ENCODE measurements at places on chromosomes 13 and 19.

DNA sequence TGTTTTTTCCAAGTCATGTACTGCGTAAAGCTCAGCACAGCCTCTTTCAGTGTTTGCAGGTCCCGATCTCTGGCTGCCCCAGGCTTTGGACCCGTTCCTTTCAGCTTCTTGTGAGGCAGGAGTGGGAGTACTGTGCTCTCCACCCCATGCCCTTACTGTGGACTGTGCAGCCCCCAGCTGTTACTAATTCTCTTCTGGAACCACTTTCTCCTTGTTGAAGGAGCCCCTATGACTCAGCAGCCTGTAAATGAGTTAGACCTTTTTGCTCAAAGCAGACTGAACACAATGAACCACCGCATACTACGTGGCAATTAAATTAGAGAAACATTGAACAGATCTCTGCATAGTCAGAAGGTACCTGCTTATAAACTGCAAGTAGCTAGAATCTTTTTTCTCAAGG, 39.0 kb downstream of the SERTM1 start:
- DNase-seq, result no peak

DNA sequence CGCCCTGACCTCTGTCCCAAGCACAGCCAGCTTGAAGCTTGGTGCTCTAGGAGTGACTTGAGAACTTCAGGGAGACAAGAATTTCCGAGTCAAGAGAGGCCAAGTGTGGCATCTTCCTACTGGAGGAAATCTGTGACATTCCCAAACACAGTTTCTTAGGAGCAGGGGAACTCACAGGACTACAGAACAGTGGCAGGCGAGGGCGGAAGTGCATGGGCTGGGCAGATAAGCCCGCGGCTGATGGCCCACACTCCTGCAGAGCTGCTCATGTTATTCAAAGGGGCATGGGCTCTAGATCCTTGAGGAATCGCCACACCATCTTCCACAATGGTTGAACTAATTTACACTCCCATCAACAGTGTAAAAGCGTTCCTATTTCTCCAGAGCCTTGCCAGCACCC, 168.8 kb downstream of the KATNAL1 start:
- DNase-seq, result no peak

GRCh38 chr19:47274891-47275761, 441 bp downstream of the INAFM1 start:
- no peak for DNase-seq

DNA sequence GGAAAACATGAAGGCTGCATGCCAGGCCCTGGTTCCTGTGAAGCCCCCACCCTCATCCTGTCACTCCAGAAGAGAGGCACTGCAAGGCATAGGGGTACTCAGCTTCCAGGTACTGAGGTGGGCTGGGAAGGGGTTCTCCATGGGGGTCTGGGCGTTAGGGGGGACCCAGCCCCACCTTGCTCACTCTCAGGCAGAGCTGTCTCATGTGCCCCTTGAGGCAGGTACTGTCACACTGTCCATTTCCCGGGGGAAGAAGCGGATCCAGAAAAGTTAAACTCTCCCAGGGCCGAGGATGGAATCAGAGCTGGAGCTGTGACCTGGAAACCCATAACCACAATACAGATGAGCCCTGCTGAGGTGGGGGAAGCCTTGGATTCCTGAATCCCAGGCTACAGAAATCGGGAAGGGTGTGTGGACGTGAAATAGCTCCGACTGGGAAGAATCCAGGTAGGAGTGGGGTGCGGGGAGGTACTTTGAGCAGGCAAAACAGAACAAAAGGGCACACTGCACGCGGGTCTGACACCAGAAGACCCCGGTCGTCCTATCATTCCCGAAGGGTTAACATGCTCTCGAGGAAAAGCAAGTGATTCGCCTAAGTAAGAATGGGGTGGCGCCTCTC, 540 bp upstream of the USE1 start:
- no peak for DNase-seq

DNA sequence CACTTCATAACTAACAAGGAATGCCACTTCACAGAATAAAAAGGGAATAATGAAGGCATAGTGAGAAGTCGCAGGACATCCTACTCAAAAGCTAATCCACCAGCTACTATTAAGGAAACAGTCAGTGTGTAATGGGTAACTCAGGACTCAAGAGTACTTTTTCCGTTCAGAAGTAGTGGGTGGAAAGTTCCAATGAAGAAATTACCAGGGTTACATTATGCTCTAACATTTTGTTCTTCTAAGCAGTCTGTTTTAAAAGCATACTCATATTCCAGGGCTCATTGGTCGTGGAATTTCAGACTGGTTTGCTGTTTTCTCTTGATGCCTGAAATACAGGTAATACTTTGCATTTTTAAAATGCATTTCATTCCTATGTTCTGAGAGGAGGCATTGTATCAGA, 222.4 kb upstream of the IRS2 start:
- DNase-seq, result no peak

- DNase-seq, result no peak
These were observed 71.4 kb upstream of the SERP2 start for GRCh38 chr13:44302233-44302632.

- no peak for DNase-seq
These were observed 42.8 kb downstream of the TRPM4 start for GRCh38 chr19:49200238-49200862.

- no peak for DNase-seq
These were observed 78.8 kb upstream of the TMTC4 start for GRCh38 chr13:100753376-100753775.

GRCh38 chr13:95362666-95363065, 61.4 kb upstream of the ABCC4 start:
- DNase-seq, result no peak

GRCh38 chr19:6588508-6589345, 2.2 kb downstream of the CD70 start:
- DNase-seq, result no peak

All from NCI-H2081 treated with DMSO at 0.1 percent for 48 hours (cell line).